ENCODE measurements at places on chromosomes 6 and 20. TPM values are rescaled to one million over a fixed set of nuclear protein-coding genes. Genes with fewer than 3 reads are reported as not detected.

GRCh38 chr6:148854992-148855391, 108.2 kb downstream of the UST start:
- H3K36me3 ChIP-seq: no peaks in the 10 kb centered on the region
- DNase-seq: no peak
- H3K27me3 ChIP-seq: no peaks in the 10 kb centered on the region
- H3K27ac ChIP-seq: no peak overlapping the region

The TXNDC5 gene
- 107 TPM for total RNA-seq

- no peak for DNase-seq
- no peaks in the 10 kb centered on the region for H3K27me3 ChIP-seq
- H3K4me3 ChIP-seq: no peak overlapping the region
- H3K4me1 ChIP-seq: no peaks in the 10 kb centered on the region
- no peaks in the 10 kb centered on the region for H3K36me3 ChIP-seq
Measured at GRCh38 chr6:79605061-79605460, 26.1 kb upstream of the SH3BGRL2 start.

The C6orf118 gene
- total RNA-seq: not detected

The CCN5 gene
- total RNA-seq: 112 TPM

- peak overlapping the region; percentile 97 for H3K27ac ChIP-seq
- H3K4me1 ChIP-seq: peaks cover 59% of the 10 kb centered on the region
- H3K36me3 ChIP-seq: peaks cover 7% of the 10 kb centered on the region
- DNase-seq: peak; percentile 82
Measured at GRCh38 chr6:111605100-111605751, 452 bp downstream of the TRAF3IP2 start.

- H3K27ac ChIP-seq: peak overlapping the region; percentile 91
- H3K27me3 ChIP-seq: no peaks in the 10 kb centered on the region
- peak overlapping the region; percentile 100 for H3K4me3 ChIP-seq
- H3K4me1 ChIP-seq: peaks cover 12% of the 10 kb centered on the region
- DNase-seq: no peak
Measured at GRCh38 chr20:38447251-38447661, 12.1 kb upstream of the SNHG17 start.

GRCh38 chr6:28943223-28943556, 19.4 kb upstream of the TRIM27 start:
- peaks cover 12% of the 10 kb centered on the region for H3K4me1 ChIP-seq
- no peaks in the 10 kb centered on the region for H3K36me3 ChIP-seq
- peak overlapping the region; percentile 64 for H3K4me3 ChIP-seq
- H3K27me3 ChIP-seq: no peaks in the 10 kb centered on the region

The DOK5 gene
- total RNA-seq: 0.69 TPM

Measured in upper lobe of right lung (tissue), 1 donor.